ENCODE measurements at places on chromosomes 16 and 17.

GRCh38 chr17:14329900-14330491, 29.1 kb downstream of the HS3ST3B1 start:
- no peaks in the 10 kb centered on the region for H3K27me3 ChIP-seq
- H3K36me3 ChIP-seq: peaks cover 2% of the 10 kb centered on the region
- H3K4me1 ChIP-seq: peaks cover 65% of the 10 kb centered on the region

- H3K4me1 ChIP-seq: peaks cover 33% of the 10 kb centered on the region
- H3K4me3 ChIP-seq: peak overlapping the region; percentile 53
- H3K36me3 ChIP-seq: peaks cover 3% of the 10 kb centered on the region
- H3K27ac ChIP-seq: peak overlapping the region; percentile 92
Measured at GRCh38 chr16:68005211-68005610, 5.9 kb upstream of the DPEP2 start.

DNA sequence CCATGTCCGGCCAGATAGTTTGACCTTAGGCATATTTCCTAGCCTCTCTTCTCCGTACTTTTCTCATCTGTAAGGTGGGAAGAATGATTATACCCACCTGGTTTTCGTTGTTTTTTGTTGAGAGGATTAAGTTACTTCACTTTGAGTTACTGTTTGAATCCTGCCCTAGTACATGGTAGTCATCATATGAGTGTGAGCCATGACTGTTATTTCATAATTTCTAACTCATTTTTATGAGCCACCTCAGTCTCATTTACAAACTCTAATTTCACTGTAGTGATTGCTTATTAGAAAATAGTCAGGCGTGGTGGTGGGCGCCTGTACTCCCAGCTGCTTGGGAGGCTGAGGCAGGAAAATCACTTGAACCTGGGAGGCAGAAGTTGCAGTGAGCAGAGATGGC, 45.1 kb downstream of the YPEL2 start:
- H3K4me1 ChIP-seq: peaks cover 45% of the 10 kb centered on the region
- H3K36me3 ChIP-seq: peaks cover 2% of the 10 kb centered on the region
- H3K4me3 ChIP-seq: no peak overlapping the region
- H3K27ac ChIP-seq: no peak overlapping the region
- no peak for DNase-seq
- no peaks in the 10 kb centered on the region for H3K27me3 ChIP-seq

DNA sequence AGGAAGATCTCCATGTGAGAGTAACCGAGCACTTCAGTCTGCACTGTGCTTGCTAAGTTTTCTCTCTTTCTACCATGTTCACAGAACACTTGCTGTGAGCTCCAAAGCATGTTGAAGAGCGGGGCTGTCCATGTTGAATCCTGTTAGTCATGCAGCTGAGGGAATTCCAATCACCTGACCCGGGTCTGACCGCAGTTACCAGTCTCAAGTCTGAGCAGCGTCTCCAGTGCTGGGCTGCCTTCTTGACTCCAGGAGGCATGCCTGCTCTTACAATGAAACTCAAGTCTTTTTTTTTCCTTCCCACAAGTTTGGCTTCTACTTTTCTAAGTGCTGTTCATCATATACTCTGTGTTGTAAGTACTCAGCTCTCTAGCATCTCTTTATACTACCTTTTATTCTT, 44.3 kb downstream of the HOXB1 start:
- no peak overlapping the region for H3K4me3 ChIP-seq
- H3K36me3 ChIP-seq: no peaks in the 10 kb centered on the region
- DNase-seq: no peak
- H3K27ac ChIP-seq: no peak overlapping the region
- no peaks in the 10 kb centered on the region for H3K27me3 ChIP-seq

DNA sequence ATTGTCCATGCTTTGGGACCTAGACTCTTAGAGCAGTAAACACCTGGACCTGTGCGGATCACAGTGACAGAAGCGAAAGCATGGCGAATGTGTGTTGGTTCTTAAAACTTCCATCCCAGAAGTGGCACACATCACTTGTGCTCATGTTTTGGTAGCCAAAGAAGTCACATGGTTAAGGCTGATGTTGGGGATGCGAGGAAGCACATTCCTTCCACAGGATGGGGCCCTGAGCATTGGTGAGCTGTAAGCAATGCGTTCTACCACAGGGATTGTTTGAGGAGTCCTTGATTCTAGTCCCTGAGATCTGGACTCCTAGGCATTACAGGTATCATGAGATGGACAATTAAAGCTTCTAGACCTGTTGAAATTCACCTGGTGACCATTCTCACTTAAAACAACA, 375.9 kb downstream of the UTP18 start:
- H3K36me3 ChIP-seq: no peaks in the 10 kb centered on the region
- H3K27me3 ChIP-seq: peaks cover 16% of the 10 kb centered on the region
- H3K27ac ChIP-seq: no peak overlapping the region
- H3K4me1 ChIP-seq: no peaks in the 10 kb centered on the region
- H3K4me3 ChIP-seq: no peak overlapping the region

DNA sequence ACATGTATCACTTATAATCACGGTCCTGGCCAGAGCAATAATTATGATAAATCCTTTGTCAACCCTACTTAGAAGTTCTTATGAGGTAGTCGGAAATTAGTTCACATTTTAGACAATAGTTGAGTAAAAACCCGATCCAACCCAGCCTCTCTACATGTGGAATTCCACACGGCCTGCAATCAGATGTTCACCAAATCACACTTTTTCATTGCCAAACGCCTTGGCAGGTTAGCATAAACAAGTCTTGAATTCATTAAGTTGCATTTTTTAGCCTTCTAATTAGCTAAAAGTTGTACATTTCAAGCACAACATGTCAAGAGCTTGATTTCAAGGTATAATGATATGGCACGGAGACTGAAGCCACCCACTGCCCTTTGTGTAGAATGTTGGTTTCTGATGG, 65.3 kb downstream of the FOXL1 start:
- no peak overlapping the region for H3K27ac ChIP-seq
- DNase-seq: no peak
- peaks cover 2% of the 10 kb centered on the region for H3K36me3 ChIP-seq
- no peaks in the 10 kb centered on the region for H3K4me1 ChIP-seq
- peaks cover 11% of the 10 kb centered on the region for H3K27me3 ChIP-seq
- no peak overlapping the region for H3K4me3 ChIP-seq

GRCh38 chr17:206941-207560, 25.6 kb upstream of the DOC2B start:
- H3K27me3 ChIP-seq: no peaks in the 10 kb centered on the region
- no peak overlapping the region for H3K4me3 ChIP-seq
- no peaks in the 10 kb centered on the region for H3K4me1 ChIP-seq
- H3K36me3 ChIP-seq: no peaks in the 10 kb centered on the region

- no peak for DNase-seq
- peaks cover 4% of the 10 kb centered on the region for H3K27me3 ChIP-seq
- H3K4me3 ChIP-seq: no peak overlapping the region
- H3K27ac ChIP-seq: no peak overlapping the region
- H3K4me1 ChIP-seq: peaks cover 21% of the 10 kb centered on the region
Measured at GRCh38 chr17:5588584-5588983, 4.3 kb upstream of the NLRP1 start.

GRCh38 chr16:85334718-85335583, 222.7 kb upstream of the CIBAR2 start:
- DNase-seq: no peak
- H3K27me3 ChIP-seq: peaks cover 81% of the 10 kb centered on the region
- peaks cover 10% of the 10 kb centered on the region for H3K4me1 ChIP-seq
- no peak overlapping the region for H3K27ac ChIP-seq
- no peaks in the 10 kb centered on the region for H3K36me3 ChIP-seq
- H3K4me3 ChIP-seq: peak overlapping the region; percentile 54

GRCh38 chr17:47629826-47630225, 19.9 kb upstream of the KPNB1 start:
- no peak for DNase-seq
- no peak overlapping the region for H3K4me3 ChIP-seq
- H3K4me1 ChIP-seq: no peaks in the 10 kb centered on the region

DNA sequence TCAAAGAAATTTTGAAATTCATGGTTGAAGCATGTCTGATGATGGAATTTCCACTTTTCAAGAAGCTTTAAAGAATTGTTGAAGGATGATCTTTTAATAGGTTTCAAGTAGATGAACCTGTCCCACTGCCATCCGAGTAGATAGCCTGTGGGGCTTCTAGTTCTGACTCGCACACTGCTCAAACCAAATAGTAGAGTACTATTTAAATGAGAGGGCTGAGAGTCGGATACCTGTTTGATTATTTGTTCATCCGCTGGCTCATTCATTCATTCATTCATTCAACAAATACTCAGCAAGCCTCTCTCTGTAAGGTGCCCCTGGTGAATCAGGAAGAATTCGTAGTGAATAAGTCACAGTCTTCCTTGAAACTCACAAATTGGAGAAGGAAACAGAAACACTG, 108.2 kb upstream of the IRX5 start:
- no peak overlapping the region for H3K27ac ChIP-seq
- H3K27me3 ChIP-seq: no peaks in the 10 kb centered on the region
- H3K4me1 ChIP-seq: no peaks in the 10 kb centered on the region
- H3K4me3 ChIP-seq: no peak overlapping the region
- no peak for DNase-seq

DNA sequence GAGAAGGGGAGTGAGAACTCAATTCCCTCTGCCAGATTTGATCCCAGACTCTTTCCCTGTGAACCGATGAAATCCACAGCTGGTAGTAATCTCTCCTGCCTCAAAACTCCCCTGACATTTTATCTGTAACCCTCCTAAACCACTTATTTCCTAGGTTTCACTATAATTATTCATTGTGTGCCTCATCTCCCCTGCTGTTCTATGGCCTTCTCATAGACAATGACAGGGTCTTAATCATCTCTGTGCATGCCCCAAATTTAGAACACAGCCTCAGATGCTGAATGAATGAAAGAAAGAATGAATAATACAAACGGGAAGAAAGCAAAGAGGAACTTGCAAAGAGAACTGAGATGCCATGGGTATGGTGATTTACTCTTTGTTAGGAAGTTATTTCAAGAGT, 451.1 kb downstream of the HS3ST3B1 start:
- no peaks in the 10 kb centered on the region for H3K4me1 ChIP-seq
- DNase-seq: no peak
- peaks cover 39% of the 10 kb centered on the region for H3K27me3 ChIP-seq
- H3K36me3 ChIP-seq: peaks cover 3% of the 10 kb centered on the region
- no peak overlapping the region for H3K4me3 ChIP-seq

DNA sequence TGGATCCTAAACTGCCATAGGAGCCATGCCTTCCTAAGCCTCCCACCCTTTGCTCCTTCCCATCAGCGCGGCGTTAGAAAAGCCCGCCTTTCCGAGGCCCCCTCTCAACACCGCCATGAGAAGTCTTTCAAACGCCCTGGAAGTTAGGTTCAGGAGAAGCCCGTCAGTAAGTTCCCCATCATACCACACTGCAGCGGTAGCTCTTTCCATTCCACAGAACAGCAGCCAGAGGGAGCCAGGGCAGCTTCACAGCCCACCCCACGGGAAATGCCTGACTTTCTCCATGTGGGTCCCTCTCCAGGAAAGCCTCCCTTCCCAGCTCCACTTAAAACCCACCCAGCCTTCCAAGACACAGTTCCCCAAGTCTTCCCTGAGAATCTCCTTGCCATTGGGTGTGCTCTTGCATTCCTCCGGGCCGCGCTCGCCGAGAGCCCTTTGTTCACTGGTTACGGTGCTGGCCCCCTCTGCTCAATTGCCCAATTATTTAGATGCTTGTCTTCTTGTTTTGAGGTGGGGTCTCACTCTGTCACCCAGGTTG, 28.7 kb downstream of the KIAA0513 start:
- H3K4me3 ChIP-seq: peak overlapping the region; percentile 72
- peaks cover 31% of the 10 kb centered on the region for H3K4me1 ChIP-seq
- H3K27ac ChIP-seq: peak overlapping the region; percentile 95
- no peak for DNase-seq
- H3K27me3 ChIP-seq: no peaks in the 10 kb centered on the region

GRCh38 chr17:40310882-40311391, 2.0 kb downstream of the RARA start:
- H3K4me1 ChIP-seq: peaks cover 47% of the 10 kb centered on the region
- peak overlapping the region; percentile 51 for H3K4me3 ChIP-seq
- DNase-seq: no peak
- H3K27me3 ChIP-seq: no peaks in the 10 kb centered on the region
- peaks cover 8% of the 10 kb centered on the region for H3K36me3 ChIP-seq

GRCh38 chr17:75059369-75060345, 12.6 kb downstream of the KCTD2 start:
- DNase-seq: no peak
- no peak overlapping the region for H3K27ac ChIP-seq
- H3K27me3 ChIP-seq: no peaks in the 10 kb centered on the region
- H3K4me1 ChIP-seq: no peaks in the 10 kb centered on the region

DNA sequence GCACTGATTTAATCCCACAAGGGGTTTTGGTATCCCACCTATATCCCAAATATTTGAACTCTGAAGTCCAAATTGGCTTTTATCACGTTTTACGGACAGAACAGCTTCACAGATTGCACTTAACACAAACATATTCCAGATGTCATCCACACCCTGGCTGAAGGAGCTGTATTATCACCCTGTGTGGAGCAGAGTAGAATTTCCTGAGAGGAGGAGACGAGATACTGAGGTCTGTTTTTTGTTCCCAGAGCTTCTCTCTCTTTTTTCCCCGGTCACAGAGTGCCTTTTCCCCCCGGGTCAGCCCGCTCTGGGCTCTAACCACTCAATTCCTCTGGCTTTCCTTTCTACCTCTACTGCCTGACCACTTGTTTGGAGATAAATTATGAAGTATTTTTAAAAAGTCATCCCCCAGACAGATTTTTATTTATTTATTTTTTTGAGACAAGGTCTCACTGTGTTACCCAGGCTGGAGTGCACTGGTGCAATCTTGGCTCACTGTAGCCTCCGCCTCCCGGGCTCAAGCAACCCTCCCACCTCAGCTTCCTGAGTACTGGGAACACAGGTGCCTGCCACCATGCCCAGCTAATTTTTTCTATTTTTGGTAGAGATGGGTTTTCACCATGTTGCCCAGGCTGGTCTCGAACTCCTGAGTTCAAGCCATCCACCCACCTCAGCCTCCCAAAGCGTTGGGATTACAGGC, 30.7 kb downstream of the DNAH2 start:
- H3K4me3 ChIP-seq: no peak overlapping the region
- no peak for DNase-seq
- H3K4me1 ChIP-seq: no peaks in the 10 kb centered on the region
- H3K36me3 ChIP-seq: peaks cover 4% of the 10 kb centered on the region

GRCh38 chr17:4463818-4464476, 30.2 kb downstream of the SPNS3 start:
- H3K4me1 ChIP-seq: no peaks in the 10 kb centered on the region
- no peak overlapping the region for H3K27ac ChIP-seq

- H3K27ac ChIP-seq: no peak overlapping the region
- no peak for DNase-seq
- H3K4me1 ChIP-seq: no peaks in the 10 kb centered on the region
- H3K27me3 ChIP-seq: peaks cover 54% of the 10 kb centered on the region
Measured at GRCh38 chr16:67260426-67261063, 11.8 kb downstream of the SLC9A5 start.

Measured in central memory CD8-positive, alpha-beta T cell (primary cell).